ENCODE measurements at places on chromosomes 7 and 10. TPM values are rescaled to one million over a fixed set of nuclear protein-coding genes. Genes with fewer than 3 reads are reported as not detected.

TRPV5 gene
- not detected for total RNA-seq

ASB10 gene
- not detected for total RNA-seq

SSBP1 gene
- total RNA-seq: 107 TPM

AKR1C3 gene
- 0.57 TPM for total RNA-seq

DNA sequence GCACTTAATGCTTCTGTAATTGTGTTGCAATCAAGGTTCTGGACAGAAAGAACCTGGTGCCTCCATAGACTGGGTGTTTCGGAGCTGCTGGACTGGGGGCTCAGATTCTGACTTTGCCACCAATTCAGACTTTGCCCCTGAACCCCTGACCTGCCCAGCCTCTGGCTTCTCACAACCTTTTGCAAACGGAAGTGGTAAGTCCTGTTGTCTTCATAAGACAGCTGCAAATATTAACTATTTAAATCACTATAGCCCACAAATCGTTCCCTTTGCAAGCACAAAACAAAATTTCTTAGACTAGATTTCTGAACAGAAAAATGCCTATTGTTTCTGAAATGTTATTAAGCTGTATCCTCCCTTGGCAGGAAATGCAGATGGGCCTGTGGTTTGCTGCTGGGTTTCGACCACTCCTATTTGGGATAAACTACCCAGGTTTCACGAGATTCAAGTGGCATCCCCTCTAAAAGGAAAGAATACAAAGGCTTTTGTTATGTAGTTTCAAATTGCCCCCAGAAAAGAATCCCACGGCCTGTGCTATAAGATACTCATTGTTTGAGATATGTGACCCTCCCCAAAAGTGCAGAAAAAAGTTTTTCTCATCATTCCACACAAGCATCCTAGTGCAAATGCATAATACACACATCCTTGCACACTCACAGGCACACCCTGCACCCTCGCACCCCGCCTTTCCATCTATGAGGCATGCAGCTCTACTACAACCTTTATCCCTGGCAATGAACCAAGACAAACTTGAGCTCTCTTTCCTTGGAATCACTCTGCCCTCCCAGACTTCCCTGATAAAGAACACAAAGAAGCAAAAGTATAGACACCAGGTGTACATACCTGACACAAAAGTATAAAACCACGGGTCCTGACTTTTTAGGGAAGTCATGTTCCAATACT, 209.1 kb downstream of the PRPF18 start:
- no peak for DNase-seq

- peak; percentile 27 for DNase-seq
Observed at GRCh38 chr7:100221767-100222444, 2.2 kb downstream of the PVRIG start.

DNA sequence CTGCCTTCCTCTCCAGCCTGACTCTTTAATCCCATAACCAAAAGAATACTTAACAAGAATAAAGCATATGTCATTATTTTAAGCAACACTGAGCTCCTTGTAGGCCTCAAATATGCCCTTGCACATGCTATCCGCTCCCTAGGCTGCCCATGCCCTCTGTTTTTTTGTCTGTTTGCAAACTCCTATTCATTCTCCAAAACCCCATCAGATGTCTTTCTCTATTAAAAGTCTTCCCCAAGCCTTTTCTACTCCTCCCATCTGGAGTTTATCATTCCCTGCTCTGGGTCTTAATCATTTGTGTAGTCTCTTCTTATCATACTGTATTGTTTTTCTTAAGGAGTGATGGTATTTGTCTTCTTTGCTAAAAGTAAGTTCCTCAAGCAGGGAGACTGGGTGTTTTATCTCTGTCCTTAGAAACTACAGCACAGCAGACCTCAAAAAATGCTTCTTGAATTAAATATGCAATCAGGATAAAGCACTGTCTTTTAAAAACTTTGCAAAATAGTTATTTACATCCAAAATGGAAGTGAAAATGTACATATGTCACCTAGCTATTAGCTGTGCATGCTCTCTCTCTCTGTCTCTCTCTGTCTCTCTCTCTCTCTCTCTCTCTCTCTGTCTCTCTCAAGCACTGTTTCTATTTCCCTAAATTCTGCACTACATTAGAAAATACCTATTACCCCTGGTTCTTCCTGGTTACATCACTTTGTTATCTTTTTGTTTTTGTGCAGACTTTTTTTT, 56.5 kb upstream of the OPALIN start:
- no peak for DNase-seq

- DNase-seq: no peak
Observed at GRCh38 chr7:82131215-82131614, 312.4 kb downstream of the CACNA2D1 start.

DNA sequence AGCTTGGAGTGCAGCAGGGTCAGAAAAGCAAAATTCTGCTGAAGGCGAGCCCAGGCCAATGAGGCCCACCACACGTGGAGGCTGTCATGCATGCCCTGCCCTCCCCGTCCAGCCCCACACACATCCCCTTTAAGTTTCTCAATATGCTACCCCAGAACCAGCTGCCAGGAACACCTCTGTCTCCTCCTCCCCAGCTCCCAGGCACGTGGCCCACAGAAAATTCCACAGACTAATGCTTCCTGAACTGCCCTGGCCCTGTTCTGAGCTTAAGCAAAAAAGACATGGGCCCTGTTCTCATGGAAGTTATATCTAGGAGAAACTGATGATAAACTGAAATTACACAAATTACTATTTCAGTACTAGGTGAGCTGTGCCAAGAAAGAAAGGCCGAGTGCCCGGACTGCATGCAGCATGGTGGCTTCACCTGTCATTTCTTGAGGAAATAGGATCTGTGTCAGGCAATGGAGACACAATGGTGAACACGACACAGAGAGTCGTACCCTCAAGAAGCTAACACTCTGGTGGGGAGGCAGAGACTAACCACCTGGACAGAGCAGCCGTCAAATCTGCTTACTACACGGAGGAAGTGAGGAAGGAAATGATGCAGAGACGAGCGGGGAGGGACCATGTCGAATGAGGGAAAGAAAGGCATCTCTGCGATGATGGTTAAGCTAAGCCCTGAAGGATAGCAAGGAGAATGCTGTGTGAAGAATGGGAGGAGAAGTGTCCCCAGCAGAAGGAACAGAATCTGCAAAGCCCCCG, 44.5 kb downstream of the PODXL start:
- DNase-seq: no peak

DNA sequence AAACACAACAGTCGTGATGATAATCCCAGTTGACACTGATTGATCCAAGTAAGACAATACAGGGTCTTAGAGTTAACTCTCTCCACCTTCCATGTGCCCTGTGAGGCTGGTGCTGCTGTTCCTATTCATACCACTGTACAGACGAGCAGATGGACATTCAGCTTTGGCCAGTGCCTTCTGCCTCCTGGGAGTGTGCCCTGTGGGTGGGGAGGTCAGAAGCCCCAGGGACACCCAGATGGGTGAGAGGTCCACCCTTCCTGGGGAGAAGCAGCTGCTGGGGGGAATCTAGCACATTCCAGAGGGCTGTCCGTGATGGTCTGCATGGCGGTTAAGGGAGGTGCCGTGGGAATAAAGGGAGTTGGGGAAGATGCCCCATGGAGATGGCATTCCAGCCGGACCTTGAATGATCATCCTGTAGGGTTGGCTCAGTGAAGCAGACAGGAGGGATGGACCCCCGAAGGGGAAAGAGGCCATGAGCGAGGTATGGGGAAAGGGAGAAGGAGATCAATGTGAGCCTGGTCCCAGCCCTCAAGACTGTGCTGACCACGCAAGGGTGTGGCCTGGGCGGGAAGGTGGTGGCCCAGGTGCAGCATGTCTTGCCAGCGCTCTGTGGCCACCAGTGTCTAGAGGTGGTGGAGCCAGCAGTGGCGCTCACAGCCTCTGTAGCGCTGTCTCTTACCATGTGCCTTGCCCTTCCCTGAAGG, 74.0 kb downstream of the ADCY1 start:
- no peak for DNase-seq

GRCh38 chr10:17216217-17216900, 11.7 kb upstream of the VIM start:
- DNase-seq: no peak

DNA sequence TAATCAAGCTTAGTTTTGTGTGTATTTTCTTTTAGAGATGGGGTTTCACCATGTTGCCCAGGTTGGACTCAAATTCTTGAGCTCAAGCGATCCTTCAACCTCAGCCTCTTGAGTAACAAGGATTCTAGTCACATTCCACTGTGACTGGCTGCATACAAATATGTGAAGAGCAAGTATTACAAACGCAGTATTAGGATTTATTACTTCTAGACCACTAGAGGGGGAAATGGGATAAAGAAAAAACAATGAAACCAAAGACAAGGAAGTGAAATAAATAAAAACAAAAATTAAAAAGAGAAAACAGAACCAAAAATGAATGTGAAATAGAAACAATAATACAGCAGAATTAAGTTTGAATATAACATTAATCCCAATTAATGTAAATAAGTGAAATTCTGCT, 308.7 kb downstream of the ANKRD30A start:
- no peak for DNase-seq

DNA sequence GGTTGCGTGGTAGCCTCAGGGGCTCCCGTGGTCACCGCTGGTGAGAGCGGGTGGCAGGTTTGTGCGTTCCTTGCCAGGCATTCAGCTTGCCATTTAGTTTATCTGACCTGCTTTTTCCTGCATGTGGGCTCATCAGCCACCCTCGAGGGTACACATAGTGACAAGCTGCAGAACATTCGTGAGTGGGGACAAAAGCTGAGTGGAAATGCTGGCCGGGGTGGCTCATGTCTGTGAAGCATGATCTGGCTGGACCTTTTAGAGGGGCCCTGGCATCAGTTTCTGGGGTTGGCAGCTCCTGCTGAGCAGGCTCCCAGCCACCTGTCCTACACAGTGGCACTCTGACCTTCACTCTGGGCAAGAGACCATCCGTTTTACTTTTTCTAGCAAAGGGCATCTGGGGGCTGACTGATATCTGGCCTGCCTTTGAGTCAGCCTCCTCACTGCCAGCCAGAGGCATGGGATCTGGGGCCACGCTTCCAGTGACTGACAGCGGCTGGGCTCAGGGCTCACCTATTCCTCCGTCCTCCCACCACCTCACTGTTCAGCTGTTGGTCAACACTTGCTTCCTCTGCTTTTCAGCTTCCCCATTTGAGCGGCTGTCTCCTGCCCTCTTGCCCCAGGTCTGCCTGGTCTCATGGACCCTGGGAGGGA, 75.0 kb downstream of the LANCL2 start:
- DNase-seq: no peak

DNA sequence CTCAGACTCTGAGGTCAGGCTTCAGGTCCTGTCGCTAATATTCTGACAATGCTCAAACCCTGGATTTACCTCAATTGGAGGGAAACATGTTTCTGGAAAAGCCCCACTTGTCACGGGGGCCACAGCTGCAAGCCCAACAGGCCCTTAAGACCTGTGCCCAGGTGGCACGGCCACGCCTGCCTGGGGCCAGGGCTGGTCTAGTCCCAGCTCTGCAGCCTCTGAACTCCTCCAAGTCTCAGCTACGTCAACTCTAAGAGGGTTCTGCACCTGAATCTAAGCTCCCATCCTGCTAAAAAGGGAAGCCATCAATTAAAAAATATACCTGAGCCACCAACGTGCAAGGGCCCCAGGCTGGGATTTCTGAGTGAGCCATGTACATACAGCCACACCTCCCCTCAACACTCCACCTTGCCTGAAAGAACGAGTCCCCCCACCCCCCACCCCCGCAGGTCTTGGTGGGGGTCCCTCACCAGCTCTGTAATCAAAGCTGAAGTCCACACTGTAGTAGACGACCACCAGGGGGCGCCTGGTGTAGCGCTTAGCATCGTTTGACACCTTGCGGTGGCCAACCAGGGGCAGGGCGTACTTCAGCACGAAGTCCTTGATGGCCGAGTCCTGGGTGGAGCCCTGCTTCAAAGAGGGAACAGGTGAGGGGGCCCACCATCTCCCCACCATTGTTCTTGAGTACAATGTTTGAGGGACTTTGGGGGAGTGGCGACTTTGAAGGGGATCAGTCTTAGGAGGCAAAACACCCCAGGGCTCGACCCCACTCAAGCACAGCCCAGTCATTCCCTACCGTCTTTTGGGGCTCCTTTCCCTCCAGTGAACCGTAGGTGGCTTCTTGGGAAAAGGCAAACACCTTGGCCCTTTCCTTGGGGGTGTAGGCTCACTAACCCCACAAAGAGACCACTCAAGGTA, 22.6 kb downstream of the PDIA4 start:
- DNase-seq: peak; percentile 61

- DNase-seq: no peak
Observed at GRCh38 chr10:19638896-19639233, 177.4 kb upstream of the PLXDC2 start.

- DNase-seq: no peak
Observed at GRCh38 chr7:25849500-25850184, 302.4 kb upstream of the NFE2L3 start.

GRCh38 chr7:110988348-110988747, 102.6 kb upstream of the LRRN3 start:
- DNase-seq: peak; percentile 5

Measured in CD8-positive, alpha-beta T cell (primary cell).